ENCODE measurements at places on chromosomes 6 and 20.

DNA sequence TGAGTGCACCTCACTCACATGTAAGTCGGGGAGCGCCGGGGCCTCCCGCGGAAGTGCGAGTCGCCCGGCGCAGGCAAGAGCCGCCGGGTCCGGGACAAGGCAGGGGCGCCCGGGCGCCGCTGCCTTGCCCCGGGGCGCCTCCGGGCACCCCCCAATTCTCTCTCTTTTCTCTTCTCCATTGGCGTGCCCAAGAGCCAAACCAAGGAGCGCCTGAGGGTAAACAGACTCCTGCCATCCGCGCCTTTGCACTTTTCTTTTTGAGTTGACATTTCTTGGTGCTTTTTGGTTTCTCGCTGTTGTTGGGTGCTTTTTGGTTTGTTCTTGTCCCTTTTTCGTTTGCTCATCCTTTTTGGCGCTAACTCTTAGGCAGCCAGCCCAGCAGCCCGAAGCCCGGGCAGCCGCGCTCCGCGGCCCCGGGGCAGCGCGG lies 36.8 kb downstream of the GNAS start:
- DNase-seq, result no peak

- no peak for DNase-seq
Measured at GRCh38 chr20:32967961-32968457, 36.2 kb downstream of the SUN5 start.

- DNase-seq, result peak; percentile 47
Measured at GRCh38 chr20:53622247-53623133, 28.9 kb upstream of the ZNF217 start.

DNA sequence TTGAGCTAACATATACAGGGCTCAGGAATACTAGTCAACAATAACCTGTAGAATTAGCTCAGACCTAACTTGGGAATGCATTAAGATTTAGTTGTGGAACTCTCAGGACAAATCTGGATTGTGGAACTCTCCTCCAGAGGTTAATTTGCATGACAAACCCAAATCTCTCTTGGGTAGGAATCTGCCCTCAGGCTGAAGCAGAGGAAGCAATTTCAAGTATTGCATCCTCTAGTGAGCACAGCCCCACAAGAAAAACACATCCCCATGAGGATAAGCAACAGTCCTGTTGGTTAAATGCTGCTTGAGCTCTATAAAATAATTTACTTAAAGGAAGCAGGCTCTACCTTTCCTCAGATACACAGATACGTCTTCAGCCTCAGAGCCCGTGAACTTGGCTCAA lies 170.9 kb upstream of the STXBP5 start:
- DNase-seq, result no peak

DNA sequence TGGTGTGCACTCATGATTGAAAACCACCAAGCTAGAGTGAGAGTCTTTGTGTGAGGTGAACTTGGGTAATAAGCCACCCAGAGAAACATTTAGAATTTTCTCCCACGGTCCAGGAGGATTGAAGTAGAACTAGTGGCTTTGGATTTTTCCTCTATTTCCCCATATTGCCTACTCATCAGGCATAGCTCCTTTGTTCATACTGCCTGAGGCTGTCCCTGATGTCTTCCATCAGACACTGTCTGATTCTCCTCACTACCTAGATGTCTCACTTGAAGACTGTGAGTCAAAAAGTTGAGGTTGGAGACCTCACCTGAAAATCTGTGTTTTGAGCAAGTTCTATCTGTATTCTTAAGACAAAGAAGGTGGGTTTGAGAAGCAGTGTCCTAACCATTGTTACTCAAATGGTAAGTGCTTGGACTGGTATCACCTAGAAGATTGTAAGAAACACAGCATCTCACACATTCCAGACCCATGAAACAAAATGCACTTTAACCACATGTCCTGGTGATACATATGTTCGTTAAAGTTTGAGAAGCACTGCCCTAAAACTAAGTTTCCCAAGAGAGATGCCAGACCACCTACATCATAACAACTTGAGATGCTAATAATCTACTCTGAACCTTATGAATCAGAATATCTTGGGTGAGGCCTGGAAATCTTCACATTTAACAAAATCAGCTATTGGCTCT lies 523.4 kb upstream of the BTBD3 start:
- DNase-seq, result no peak

- DNase-seq, result no peak
Measured at GRCh38 chr6:158835616-158836221, 16.6 kb upstream of the EZR start.

- DNase-seq, result no peak
Measured at GRCh38 chr6:106453756-106454367, 93.3 kb downstream of the CRYBG1 start.

GRCh38 chr6:5053038-5053437 lies 32.1 kb upstream of the PPP1R3G start:
- no peak for DNase-seq

GRCh38 chr20:57399587-57400155 lies 8.5 kb downstream of the RBM38 start:
- DNase-seq, result no peak

DNA sequence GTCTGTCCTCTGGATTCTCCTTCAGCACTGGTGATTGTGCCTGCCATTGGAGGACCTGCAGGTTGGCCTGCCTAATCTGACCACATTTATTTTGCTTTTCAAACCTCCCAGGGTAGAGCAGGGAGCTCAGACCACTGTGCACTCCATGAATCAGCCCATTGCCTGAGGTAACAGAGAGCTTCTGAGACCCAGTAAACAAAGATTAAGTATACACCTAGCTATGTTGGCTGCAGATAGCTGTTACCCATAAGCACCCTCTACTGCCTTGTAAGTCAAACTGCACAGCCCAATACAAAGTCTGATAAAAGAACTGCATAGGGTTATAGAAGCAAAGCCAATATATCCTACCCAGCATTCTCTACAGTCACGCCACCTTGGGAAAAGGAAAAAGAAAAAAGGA lies 338.7 kb downstream of the HTR1B start:
- DNase-seq, result no peak

DNA sequence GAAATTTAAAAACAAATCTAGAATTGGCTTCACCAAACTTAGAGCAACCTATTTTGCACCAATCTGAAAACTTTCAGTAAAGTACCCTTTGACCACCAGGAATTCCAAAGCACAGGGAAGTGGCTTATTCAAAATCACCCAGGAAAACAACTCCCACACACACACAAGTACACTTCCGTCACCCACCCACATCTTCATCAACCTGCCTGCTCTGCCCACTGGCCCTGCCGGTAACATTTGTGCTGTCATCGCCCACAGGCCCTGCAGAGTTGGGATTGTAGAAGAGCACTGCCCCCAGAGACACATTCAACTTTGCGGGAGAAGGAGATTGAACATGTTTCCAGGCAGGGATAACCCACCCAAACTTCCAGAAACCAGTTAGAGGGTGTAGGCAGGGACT lies 19.3 kb upstream of the SCML4 start:
- no peak for DNase-seq

- no peak for DNase-seq
Measured at GRCh38 chr6:28215425-28215824, 9.7 kb upstream of the ZSCAN9 start.

DNA sequence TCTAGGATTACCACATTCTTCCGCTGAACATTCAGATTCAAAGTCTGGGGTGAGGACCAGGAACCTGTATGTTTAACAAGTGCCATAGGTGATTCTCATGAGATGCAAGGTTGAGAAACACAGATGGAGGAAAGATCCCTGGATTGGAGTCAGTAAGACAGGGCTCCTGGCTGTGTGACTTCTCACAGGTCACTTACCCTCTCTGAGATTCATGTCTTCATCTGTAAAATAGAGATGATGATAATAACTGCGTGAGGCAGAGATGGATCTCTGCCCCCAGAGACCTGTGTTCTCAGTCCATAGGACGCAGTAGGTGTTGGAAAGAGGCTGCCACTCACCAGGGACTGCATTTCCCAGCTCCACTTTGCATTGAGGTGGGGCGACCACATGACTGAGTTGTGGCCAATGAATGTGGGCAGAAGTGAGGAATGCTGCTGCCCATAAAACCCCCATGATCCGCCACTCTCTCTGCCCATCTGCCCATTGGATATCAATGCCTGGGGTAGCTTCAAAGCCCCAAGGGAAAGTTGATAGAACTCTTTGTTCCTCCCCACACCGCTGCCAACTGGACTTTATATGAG lies 13.6 kb upstream of the GDAP1L1 start:
- DNase-seq, result no peak

DNA sequence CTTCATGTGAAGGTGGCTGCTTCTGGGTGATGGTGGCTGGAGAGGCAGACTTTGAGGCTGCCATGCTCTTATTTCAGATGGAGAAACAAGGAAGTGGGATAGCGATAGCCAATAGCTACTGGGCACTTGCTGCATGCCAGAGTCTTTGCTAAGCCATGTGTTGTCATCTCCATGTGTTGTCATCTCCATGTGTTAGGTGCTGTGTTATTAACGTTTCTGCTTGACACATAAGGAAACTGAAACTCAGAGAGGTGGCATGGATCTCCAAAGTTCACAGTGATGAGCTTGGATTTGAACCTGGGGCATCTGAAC lies 16.9 kb downstream of the KIAA1755 start:
- no peak for DNase-seq

DNA sequence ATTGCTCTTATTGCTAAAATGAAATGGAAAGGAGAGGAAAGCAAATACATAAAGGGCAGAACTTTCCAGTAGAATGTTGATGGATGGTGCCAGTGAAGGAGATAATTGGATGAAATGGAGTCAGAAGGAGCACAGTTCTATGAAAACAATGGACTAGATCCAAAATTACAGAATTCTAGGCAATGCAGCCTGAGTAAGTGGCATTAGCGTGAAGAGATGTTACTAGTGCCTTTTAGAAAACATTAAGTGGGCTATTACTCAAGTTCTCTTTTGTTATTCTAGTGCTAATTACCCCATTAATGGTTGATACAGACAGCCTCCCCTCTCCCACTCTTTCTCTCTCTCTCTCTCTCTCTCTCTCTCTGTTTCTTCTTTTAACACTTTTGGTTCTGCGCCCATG lies 209.5 kb upstream of the RGS17 start:
- no peak for DNase-seq

- no peak for DNase-seq
Measured at GRCh38 chr6:53466257-53466656, 78.6 kb downstream of the GCLC start.

GRCh38 chr20:44196271-44196670 lies 9.3 kb upstream of the JPH2 start:
- no peak for DNase-seq

- DNase-seq, result no peak
Measured at GRCh38 chr6:161890832-161891297, 617.0 kb upstream of the AGPAT4 start.

- no peak for DNase-seq
Measured at GRCh38 chr20:32772046-32772445, 9.9 kb downstream of the DNMT3B start.

DNA sequence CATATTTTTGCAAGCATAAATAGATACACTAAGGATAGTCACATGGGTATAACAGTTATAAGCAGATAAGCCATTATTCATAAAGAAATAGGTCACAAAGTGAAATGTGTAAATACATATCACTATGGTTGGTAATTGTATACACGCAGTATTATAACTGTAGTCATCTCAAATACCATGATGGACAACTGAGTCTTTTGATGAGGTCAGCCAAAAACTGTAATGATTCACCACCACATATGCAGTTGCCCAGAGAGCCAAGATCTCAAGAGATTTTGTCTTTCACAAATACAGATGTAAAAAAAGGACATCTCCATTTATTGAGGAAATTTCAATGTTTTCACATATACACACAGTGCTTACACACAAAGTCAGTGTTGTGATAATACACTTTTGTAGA lies 28.3 kb downstream of the ZNF292 start:
- no peak for DNase-seq

DNA sequence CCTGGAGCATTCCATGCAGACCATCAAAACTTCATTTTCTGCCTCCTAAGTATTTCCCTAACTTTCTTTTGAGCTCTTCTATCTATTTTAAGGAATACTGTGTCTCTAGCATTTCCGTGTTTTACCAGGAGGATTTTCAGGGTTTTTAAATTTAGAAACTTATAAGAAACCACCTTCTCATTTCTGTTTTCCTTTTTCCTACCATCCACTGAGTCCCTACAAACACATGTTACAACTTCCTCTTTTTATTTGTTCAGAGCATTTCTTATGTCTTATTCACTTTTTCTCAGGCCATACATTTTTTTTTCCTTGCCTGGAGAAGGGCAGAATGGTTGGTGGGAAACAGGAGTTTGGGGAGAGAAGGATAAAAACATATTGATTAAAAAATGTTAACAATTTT lies 130.0 kb upstream of the BMP5 start:
- no peak for DNase-seq

GRCh38 chr6:15363523-15364400 lies 117.9 kb downstream of the JARID2 start:
- no peak for DNase-seq

DNA sequence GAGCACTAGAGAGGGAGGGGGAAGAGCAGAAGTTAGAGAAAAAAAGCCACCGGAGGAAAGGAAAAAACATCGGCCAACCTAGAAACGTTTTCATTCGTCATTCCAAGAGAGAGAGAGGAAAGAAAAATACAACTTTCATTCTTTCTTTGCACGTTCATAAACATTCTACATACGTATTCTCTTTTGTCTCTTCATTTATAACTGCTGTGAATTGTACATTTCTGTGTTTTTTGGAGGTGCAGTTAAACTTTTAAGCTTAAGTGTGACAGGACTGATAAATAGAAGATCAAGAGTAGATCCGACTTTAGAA lies 2.0 kb downstream of the ID4 start:
- DNase-seq, result no peak

DNA sequence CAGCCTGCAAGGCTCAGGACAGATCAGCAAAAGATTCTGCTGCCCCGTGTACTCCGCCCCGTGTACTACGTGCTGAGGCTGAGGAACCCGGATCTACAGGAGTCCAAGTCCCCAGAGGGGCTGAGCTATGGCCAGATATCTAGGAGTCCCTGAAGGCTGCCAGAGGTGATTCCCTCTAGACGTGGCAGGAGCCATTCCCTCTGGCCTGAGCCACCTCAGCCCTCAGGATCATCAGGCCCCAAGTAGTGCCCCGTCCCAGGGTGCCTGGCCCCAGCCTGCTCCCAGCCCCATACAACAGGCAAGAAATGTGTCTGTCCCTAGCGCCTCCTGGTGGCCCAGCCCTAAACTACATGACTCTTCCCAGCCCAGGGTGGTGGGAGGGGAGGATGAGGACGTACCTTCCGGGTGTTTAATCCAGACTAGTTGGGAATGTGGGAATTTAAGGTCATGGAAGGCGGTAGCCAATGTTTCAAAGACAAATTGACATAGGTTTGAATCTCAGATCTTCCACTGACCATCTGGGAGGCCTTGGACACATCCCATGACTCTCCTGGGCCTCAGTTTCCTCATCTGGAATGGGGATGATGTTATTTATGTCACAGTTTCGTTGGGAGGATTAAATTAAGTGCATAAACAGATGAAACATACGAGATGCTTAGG lies 49.4 kb upstream of the PTPN1 start:
- peak; percentile 93 for DNase-seq

DNA sequence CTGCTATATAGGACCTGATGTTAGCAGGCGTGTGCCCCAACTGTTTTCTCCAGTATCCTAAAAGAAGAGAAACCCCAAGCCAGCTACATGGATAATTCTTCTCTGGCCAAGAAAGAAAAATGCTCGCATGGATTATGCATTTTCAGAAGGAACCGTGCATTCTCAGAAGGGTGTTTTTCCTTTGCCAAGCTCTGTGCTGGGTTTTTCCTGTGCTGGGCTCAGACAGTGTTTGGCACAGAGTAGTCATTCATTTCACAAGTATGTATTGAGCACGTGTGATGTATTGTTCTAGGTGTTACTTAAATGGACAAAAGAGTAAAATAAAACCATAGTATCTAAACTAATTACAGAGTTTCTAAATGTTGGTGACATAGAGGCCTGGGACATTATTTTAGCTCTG lies 62.7 kb upstream of the ZNF133 start:
- DNase-seq, result no peak

- DNase-seq, result no peak
Measured at GRCh38 chr6:170172825-170173256, 118.0 kb downstream of the DLL1 start.
